ENCODE measurements at places on chromosomes 16 and 17.

- DNase-seq: no peak
Observed at GRCh38 chr16:67661101-67661761, 471 bp downstream of the PARD6A start.

GRCh38 chr16:46996952-46997458 is 23.5 kb upstream of the DNAJA2 start:
- no peak for DNase-seq

GRCh38 chr16:89596061-89596689 is 17.3 kb upstream of the DPEP1 start:
- no peak for DNase-seq

- no peak for DNase-seq
Observed at GRCh38 chr16:28280881-28281836, 11.2 kb upstream of the SBK1 start.

DNA sequence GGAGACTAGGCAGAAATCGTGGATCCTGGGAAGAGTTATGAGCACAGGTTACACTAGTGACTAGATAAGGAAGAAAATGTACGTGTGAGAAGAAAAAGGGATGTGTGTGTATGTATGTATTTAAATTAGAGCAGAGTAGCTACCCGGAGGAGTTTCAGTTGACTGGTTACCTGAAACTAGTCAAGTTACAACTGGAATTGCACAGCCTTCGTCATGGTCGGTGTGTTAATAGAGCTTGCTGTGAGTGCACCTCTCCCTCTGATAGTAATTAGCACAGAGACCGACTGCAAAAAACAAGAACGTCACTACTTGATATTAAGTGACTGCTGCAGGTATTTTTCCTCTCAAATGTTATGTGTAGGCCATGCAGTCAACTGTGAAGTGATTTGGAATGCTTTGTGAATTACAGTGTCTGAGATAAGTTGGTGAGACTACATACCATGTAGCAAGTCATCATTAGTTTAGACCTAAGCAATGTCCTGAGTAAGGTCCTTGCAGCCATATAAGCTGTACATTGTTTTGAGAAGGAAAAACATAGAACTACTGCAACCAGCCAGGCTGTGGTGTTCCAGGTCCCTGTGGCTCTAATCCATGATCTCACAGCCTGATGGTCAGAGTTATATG is 95.7 kb downstream of the WNT3 start:
- peak; percentile 25 for DNase-seq

- peak; percentile 14 for DNase-seq
Observed at GRCh38 chr17:41064301-41064700, 1.4 kb downstream of the KRTAP2-4 start.

- no peak for DNase-seq
Observed at GRCh38 chr16:55811811-55812210, 21.1 kb downstream of the CES1 start.

GRCh38 chr16:15607700-15608396 is 35.1 kb downstream of the MARF1 start:
- no peak for DNase-seq

DNA sequence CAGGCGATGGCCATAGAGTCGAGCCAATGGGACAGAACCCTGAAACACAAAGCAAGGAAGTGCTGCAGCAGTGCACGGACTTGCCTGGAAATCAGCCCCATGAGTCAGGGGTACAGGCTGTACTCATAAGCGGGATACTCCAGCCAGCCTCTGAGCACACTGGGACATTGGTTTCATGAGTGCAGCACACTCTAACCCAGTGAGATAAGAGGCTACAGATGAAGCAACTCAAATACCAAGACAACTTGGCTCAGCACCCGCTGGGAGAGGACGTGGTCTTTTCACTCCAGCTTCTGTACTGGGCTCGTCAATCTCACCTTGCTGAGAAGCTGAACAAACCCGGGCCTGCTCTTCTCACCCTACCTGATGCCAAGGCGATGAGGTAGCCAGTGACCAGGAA is 98.2 kb downstream of the AXIN2 start:
- DNase-seq: no peak

- no peak for DNase-seq
Observed at GRCh38 chr17:37446027-37446426, 39.3 kb downstream of the TADA2A start.

- DNase-seq: no peak
Observed at GRCh38 chr16:64251742-64252141, 870.1 kb downstream of the CDH11 start.

DNA sequence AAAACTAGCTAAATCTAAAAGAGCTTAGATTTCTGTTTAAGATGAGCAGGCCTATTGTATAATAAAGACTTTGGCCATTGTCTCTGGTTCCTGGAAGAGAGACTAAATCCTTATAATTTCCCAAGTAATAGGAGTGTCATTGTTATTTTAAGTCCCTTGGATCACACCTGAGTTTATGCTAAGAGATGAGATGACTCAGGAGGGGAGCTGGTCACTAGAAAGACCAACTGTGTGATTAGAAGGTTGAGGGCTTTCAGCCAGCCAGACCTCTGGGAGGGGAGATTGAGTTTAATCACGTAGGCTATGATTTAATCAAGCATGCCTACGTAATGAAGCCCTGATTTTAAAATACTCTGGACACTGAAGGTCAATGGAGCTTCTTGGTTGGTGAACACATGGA is 156.9 kb upstream of the C17orf78 start:
- DNase-seq: no peak

DNA sequence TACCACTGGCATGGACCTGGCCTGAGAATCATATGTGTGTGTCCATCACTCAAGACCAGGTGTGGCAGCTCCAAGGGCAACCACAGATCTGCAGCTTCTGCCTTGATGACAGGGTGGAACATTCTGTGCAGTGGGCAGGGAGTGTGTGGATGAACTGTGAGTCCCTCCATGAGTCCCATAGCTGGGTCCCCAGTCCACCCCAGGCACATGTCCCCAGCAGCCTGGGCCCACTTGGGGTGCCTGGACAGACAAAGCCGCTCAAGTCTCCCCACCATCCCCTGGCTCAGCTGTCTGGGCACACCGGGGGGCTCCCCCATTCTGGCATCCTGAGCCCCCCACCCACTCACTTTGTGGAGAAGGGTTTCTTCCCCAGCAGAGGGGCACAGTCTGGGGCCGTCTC is 4.6 kb upstream of the KRT16 start:
- no peak for DNase-seq

GRCh38 chr17:75565066-75565465 is 22.5 kb upstream of the MYO15B start:
- no peak for DNase-seq

DNA sequence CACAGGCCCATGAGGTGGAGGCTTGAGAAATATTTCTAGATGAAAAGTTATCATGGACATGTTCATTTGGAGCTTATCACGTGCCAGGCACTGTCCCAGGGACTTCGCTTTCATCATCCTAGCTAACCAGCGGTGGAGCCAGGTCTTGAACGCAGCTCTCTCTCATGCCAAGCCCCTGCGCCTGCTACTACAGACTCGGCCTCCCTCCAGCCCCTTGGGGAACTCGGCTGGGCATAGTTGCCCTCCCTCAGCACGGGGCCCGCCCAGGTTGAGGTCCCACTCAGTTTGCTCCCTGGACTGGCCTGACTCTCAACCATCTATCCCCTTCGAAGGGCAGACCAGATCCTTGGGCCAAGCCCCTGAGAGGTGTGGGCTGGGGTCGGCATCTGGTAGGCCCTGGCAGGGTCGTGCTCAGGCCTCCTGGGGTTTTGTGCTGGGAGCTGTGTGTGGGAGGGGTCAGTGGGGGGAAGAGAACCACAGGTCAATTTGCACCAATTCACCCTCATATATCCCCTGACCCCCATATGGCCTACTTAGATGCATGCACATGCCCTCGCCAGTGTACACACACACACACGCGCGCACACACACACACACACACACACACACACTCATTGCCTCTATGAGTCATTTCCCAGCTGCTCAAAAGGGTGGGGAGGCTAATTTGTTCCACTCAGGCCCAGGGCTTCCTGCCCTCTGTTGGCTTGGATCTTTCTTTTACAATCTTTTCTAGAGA is 12.1 kb upstream of the SCN4A start:
- no peak for DNase-seq

- DNase-seq: no peak
Observed at GRCh38 chr17:77271411-77271810, 130.6 kb downstream of the SEC14L1 start.

Data from DMS79 (cell line).